Stimulated activated CD8-positive, alpha-beta memory T cell treated with anti-CD3 and anti-CD28 coated beads, Interleukin-15, amount 100 ng/mL, for 24 hours (primary cell): ENCODE measurements at places on chromosomes 2 and 18.

DNA sequence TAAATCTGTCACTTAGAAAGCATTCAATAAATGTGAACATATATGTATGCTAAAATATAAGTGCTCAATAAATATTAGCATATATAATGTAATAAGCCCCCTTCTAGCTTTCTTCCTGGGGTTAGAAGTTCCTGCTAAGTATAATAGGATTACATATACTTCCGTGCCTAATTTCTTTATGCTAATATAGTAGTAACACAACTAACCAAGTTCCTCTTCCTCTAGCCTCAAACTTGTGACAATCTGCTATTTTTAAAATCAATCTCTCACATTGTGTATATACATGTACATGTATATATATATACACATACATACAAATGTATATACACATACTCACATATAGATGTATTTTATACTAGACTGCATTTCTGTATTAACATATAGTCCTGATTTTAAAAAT lies 32.2 kb downstream of the TLK1 start:
- no peak for DNase-seq

GRCh38 chr2:35415282-35415681 lies 940.3 kb upstream of the CRIM1 start:
- no peak for DNase-seq

DNA sequence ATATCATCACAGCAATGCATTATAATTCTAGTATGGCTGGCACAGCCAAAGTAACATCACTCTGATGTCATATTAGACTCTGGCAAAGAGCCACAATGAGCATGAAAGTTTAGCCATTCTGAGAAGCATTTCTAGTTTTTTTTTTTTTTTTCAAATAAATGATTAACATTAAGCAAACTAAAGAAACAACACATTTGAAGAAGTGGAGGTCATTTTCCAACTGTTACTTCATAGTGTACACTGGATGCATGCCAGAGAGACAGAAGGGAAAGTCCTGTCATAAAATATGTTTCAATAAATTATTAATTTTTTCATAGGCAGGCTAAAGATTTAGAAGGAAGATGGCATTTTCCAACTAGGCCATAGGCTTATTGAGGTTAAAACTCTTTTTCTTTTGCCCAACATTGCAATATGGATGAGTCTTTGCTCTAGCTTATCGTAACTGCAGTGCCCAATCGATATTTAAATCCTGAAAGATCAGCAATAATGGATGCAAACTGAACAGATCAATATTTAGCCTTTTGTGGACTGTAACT lies 1630.4 kb upstream of the ACVR2A start:
- DNase-seq: no peak

DNA sequence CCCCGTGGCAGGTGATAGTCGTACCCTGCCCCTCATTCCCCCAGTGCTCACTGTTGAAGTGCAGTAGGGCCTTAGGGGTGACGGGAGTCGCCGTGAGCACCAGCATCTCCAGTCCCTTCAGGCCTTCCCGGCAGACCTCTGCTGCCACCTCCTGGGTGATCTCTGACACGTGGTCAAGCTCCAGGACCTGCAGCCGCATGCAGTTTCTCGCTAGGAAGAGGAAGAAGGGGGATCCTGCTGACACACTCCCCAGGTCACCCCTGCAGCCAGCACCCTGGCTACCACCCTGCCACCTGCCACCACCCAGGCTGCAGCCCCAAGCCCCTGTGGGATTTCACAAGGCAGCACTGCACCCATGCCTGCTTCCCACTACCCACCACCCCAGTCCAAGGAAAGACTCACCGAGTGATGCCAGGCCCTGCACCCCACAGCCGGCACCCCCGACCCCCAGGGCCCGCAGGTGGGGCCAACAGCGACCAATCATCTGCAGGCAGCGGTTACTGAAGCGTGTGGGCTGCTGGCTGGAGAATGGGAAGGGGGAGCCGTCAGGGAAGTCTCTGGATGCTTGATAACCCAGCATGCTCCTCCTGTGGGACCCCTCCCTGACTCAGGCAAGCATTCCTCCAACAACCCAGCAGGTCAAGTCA lies 23.8 kb downstream of the FBXO41 start:
- DNase-seq: no peak

GRCh38 chr2:513981-514706 lies 163.1 kb downstream of the TMEM18 start:
- DNase-seq: no peak

- DNase-seq: no peak
These were observed 57.0 kb upstream of the KCNG2 start for GRCh38 chr18:79740521-79741361.

DNA sequence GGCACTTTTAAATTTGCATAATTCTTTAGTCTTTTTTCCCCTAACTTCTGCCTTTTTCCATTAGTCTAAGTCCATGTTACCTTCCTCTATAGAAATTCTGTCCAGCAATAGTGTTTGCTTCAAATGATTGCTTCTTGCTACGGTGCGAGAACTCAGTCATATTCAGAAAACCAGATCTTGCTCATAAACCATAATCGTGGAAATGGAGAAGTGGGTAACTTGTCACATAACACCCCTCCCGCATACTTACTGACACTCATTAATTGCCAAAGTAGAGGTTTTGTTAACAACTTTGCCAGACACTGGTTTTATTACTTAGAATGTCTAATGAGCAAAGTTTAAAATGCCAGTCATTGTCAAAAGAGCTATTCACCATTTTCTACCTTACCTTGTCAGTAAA lies 94.3 kb upstream of the TWSG1 start:
- no peak for DNase-seq
